ENCODE measurements at places on chromosomes 16 and 17. TPM values are rescaled to one million over a fixed set of nuclear protein-coding genes. Genes with fewer than 3 reads are reported as not detected.

The BIRC5 gene
- polyA plus RNA-seq: 0.33 TPM

The IL32 gene
- polyA plus RNA-seq: 2.0 TPM

The LITAFD gene
- not detected for polyA plus RNA-seq

The IGFBP4 gene
- polyA plus RNA-seq: 4.6 TPM

The TP53TG3C gene
- not detected for polyA plus RNA-seq

The MYH13 gene
- not detected for polyA plus RNA-seq

The MEAK7 gene
- polyA plus RNA-seq: 3.9 TPM

The ANKFN1 gene
- polyA plus RNA-seq: not detected

The CDH5 gene
- not detected for polyA plus RNA-seq

The HEXD gene
- 317 TPM for polyA plus RNA-seq

The EME1 gene
- polyA plus RNA-seq: 3.0 TPM

- DNase-seq: no peak
These were observed 35.3 kb upstream of the PITPNM3 start for GRCh38 chr17:6591599-6592158.

- no peak for DNase-seq
These were observed 137.0 kb downstream of the AIPL1 start for GRCh38 chr17:6297960-6298359.

GRCh38 chr16:6633456-6633855 lies 699.2 kb upstream of the RBFOX1 start:
- DNase-seq: no peak

- peak; percentile 58 for DNase-seq
These were observed 65.2 kb upstream of the SMIM36 start for GRCh38 chr17:55576237-55576995.

- no peak for DNase-seq
These were observed 305.5 kb downstream of the SOX9 start for GRCh38 chr17:72426321-72426720.

- DNase-seq: no peak
These were observed 73.9 kb downstream of the SPAG9 start for GRCh38 chr17:51046514-51047384.

DNA sequence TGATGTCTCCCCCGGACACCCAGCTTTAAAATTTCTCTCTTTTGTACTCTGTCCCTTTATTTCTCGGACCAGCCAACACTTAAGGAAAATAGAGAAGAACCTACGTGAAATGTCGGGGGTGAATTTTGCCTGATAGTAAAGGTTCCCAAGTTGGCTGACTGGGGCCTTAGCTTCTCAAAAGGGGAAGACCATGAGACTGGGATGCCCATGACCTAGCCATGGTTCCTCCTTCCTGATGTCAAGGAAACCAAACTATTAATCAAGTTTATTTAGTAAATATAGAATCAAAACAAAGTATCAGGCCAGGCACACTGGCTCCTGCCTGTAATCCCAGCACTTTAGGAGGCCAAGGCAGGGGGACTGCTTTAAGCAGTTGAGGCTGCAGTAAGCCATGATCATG lies 2.4 kb upstream of the EIF1 start:
- DNase-seq: no peak

GRCh38 chr16:52191531-52192134 lies 355.3 kb downstream of the TOX3 start:
- DNase-seq: peak; percentile 60

DNA sequence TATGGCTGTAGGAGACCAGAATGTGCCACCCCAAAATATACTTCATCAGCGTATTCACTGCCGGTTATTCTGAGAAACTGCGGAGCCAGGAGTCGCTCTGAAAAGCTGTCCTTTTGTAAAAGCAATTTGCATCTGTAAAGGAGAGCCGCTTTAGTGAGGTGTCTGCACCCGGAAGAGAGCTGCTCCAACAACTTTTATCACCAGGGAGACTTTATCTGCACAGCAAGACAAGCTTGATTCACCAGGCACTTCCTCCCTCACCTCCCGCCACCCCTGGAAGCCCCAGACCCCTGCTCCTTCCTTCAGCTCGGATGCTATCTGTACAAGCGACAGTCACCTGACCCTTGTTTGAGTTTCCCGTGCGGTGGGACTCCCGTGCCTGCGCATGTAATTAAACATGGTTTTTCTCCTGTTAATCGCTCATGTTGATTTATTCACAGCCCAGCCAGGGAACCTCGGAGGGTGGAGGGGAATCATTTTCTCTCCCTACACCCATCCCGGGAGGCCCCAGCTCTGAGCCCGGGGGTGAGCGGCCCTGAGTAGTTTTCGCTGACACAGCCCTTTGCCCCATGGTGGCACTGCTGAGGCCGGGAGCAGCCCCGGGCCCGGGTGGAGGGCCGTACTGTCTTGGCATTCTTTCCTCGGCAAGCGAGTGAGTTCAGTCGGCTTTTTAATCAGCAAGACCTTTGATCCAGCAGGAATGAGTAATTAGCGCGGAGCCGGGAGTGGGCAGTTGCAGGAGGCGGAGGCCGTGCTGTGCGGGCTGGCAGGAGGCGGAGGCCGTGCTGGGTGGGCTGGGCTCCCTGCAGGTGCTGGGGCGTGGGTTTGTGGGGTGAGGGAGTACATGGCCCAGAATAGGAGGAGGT lies 222.7 kb upstream of the CIBAR2 start:
- no peak for DNase-seq

- peak; percentile 35 for DNase-seq
These were observed 4.3 kb upstream of the SGF29 start for GRCh38 chr16:28549301-28549899.

GRCh38 chr16:79164388-79164995 lies 436.0 kb downstream of the MAF start:
- DNase-seq: no peak

GRCh38 chr16:77496934-77497333 lies 62.1 kb upstream of the ADAMTS18 start:
- DNase-seq: no peak

DNA sequence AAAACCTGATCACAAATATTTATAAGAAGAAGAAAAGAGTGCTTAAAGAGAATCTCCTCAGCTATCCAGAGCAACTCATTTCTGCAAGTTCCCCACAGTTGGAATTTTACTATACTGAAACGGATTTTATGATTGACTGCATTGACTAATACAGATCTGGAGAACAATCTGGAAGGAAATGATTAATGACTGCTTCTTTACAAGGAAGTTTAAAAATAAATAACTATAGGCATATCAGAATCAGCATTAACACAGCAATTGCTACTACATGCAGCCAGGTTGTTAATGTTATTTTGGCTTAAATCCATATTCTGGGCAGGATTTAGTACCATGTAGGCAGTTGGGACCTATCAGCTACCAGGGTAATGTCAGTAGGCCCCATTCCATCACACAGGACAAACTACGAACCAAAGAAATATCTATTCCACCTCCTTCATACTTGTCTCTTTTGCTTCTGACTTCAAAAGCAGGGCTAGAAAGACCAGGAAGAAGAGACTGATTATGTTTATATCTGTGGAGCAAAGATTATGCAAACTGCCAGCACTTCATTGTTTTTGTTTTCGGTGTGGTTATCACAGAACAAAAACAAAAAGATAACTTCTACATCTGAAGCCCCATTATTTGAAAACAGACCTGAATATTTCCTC lies 3.9 kb downstream of the SKAP1 start:
- no peak for DNase-seq

GRCh38 chr17:73782641-73783381 lies 138.6 kb upstream of the SDK2 start:
- no peak for DNase-seq

- DNase-seq: peak; percentile 88
These were observed at the start of gene COPRS for GRCh38 chr17:31858642-31859486. TSS of gene COPRS (minus strand) at chr17:31859244. CDS start at chr17:31859199, 45 bp downstream.

DNA sequence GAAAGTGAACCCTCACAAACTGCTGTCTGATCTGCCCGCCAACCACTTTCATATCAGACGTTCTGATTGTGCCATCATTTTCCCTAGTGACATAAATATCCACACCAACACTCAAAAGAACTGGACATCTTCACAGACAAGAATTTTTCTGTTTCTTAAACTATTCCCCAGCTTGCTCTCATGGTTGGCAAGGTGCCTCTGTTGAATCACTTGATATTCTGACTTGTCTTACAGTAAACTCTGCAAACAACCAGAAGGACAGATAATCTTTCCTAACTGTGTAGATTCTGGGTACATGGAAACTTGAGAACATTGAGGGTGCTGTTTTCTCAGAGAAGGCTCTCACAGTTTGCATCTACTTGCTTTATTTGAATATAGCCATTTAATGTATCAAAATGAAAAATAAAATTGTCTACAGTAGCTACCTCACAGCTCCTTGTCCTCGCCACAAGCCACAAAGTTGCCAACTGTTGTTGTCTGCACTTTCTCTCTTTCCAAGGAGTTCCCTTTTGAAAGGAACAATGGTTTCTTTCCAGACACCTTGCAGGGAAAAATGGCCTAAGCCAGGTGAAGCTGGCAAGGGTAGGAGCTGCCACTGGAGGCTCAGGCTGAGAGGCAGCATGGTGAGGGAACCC lies 46.0 kb upstream of the ADAMTS18 start:
- DNase-seq: no peak

GRCh38 chr17:7403977-7404736 lies at the start of gene TMEM256:
TSS of gene TMEM256 (minus strand) at chr17:7404097. CDS start at chr17:7404084, 13 bp downstream.
- peak; percentile 98 for DNase-seq

GRCh38 chr16:72807245-72807644 lies 240.7 kb downstream of the ZFHX3 start:
- no peak for DNase-seq

DNA sequence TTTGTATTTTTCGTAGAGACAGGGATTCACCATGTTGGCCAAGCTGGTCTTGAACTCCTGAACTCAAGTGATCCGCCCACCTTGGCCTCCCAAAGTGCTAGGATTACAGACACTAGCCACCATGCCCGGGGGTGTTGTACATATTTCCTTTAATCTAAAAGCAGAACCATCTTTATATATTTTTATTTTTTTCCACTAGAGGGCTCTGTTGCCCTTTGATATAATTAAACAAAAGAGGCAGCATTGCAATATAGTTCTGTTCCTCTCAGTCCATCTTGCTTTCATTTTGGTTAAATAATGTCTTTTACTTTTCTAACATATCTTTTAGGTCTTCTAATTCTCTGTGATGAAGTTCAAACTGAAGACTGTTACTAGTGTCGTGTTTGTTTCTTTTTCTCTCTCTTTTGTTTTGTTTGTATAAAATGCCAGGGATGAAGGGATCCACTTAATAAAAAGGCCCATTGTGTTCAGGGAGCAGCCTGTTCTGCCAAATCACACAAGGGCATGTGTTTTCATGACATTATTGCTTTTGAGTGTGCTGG lies 23.4 kb downstream of the WWOX start:
- DNase-seq: peak; percentile 65

GRCh38 chr17:83194186-83194561 lies 114.8 kb downstream of the METRNL start:
- DNase-seq: no peak

GRCh38 chr16:57039148-57039812 lies 49.9 kb downstream of the NLRC5 start:
- peak; percentile 42 for DNase-seq

GRCh38 chr17:44281570-44281969 lies 13.6 kb upstream of the SLC4A1 start:
- no peak for DNase-seq

DNA sequence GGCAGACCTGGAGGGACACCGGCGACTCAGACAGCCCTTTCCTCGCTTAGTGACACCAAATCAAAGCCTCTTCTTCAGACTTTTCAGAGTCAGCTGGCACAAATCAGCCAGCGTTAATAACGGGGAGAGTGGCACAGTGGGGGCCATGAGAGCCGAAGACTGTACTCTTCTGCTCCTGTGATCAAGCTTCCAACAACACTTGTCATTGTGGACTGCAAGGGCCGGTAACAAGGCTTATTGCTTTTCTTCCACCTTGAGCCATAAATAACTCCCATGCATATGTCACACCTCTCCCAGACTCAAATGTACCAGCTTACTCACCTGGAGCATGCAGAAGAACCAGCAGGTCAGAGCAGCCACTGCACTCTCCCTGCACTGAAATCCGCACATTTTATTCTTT lies 12.8 kb downstream of the FLCN start:
- DNase-seq: no peak

- DNase-seq: no peak
These were observed 150.2 kb upstream of the CACNG5 start for GRCh38 chr17:66684731-66685130.

- peak; percentile 28 for DNase-seq
These were observed 12.8 kb downstream of the CRYM start for GRCh38 chr16:21265104-21265837.

DNA sequence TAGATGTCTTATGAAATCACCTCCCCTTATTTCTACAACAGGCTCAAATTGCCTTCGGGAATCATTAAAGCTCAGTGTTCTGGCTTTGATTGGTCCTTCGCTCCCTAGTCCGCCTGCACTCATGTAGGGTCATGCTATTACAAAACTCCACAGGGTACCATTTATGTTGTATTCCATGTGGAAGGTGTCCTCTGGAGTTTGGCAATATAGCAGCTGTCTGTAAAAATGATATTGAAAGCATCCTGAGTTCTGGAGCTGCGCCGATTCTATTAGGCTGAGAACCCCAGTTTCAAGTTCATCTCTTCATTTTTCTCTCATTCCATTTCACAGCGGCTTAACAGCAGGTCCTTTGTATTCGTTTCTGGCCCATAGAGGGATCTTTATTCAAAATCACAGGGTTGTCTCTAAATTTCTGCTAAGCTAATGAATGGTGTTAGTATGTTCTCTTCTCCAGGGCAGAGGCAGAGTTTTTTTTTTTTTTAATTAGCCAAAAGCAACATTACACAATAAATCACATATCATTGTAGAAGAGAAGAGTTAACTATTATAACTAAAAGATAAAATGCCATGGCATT lies 71.9 kb upstream of the TEKT1 start:
- DNase-seq: no peak

All from B cell (primary cell).